Keratinocyte (primary cell): ENCODE measurements at places on chromosomes 2 and 18. TPM values are rescaled to one million over a fixed set of nuclear protein-coding genes. Genes with fewer than 3 reads are reported as not detected.

The COL4A3 gene
- not detected in 3 replicates for polyA plus RNA-seq

- no peak for DNase-seq
Measured at GRCh38 chr18:3163968-3164367, 55.8 kb downstream of the MYOM1 start.

- DNase-seq: no peak
Measured at GRCh38 chr18:24372279-24372872, 25.2 kb downstream of the OSBPL1A start.

GRCh38 chr2:46296216-46296839, 879 bp upstream of the EPAS1 start:
- DNase-seq: no peak

GRCh38 chr2:65786007-65786717, 353.8 kb upstream of the SPRED2 start:
- no peak for DNase-seq

The UGT1A9 gene
- polyA plus RNA-seq: not detected in 3 replicates

DNA sequence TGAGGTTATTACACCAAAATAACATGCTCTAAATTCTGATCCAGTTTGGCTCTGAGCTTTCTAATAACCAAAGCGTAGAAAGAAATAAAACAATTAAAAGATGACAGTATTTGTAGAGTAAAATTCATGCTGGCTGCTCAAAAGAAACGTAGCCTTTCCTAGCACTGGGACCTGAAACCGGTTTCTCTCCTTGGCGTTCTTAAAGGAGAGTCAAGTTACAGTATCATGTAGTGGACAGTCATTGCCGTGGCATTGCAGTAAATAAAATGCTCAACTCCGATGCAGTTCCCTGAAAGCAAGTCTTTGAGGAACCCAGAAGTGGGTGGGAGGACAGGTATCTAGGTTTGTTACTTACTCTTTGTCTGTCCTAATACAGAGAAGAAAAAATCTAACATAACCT, 52.7 kb upstream of the ITM2C start:
- no peak for DNase-seq

- peak; percentile 49 for DNase-seq
Measured at GRCh38 chr2:157830696-157831570, 45.2 kb downstream of the ACVR1 start.
